ENCODE measurements at places on chromosomes 6 and 20.

DNA sequence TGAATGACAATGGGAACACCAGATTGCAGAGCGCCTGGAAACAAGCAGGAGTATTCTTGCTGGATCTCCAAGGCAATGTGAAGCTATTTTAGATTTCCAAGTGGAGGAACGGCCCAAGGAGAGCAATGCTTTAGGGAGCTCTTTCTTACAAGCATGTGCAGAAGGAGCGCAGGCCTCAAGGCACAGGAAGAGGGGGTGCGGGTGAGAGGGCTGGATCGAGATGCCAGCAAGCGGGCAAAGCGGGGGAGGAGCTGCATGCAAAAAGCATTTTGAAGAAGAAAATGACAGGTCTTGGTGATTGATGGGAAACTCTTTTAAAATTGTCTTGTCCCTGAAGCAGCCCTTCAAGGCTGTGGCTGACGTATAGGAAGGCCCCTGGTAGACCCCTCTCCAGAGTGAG is 171.9 kb downstream of the QRSL1 start:
- DNase-seq: no peak

GRCh38 chr6:127516662-127517273 is 2.4 kb downstream of the MTCL3 start:
- DNase-seq: peak; percentile 25

- no peak for DNase-seq
Observed at GRCh38 chr6:134911547-134911946, 38.4 kb downstream of the ALDH8A1 start.

DNA sequence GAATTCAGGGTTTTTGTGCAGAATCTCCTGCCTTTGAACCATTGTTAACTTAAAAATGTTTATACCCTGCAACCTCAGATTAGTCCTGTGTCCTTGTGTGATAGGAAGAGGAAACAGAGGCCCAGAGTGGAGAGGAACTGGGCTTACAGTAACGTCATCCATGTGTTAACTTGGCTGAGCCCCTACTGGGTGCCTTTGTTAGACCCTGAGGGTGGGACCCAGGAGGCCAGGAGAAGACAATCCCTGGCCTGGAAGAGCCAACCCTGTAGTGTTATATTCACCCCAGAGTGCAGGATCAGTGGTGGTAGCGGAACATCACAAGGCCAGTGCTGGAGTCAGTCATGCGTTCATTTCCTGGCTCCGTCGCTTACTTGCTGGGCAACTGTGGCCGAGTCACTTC is 10.6 kb downstream of the MYLK2 start:
- no peak for DNase-seq

- no peak for DNase-seq
Observed at GRCh38 chr6:92756912-92757311, 662.4 kb downstream of the EPHA7 start.

DNA sequence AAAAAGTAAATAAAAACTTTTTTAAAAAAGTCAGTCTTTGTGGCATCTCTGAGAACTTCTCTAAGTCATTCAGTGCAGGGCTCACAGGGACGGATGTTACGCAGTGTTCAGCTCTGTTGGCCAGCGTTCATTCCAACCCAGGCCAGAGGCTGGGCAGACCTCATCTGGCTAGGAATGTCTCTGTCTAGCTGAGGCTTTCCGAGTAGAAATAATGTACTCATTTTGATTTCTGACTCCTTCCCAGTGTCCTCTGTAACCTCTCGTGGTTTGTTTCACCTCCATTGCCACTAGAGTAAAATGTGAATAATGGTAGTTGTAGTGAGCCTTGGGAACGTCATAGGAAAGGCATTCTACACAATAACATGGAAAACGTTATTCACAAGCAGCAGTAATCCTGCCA is 135.1 kb downstream of the TMEM242 start:
- no peak for DNase-seq

GRCh38 chr6:119256392-119256791 is 93.2 kb downstream of the MAN1A1 start:
- no peak for DNase-seq

GRCh38 chr6:107045826-107046675 is 18.1 kb downstream of the MTRES1 start:
- no peak for DNase-seq

DNA sequence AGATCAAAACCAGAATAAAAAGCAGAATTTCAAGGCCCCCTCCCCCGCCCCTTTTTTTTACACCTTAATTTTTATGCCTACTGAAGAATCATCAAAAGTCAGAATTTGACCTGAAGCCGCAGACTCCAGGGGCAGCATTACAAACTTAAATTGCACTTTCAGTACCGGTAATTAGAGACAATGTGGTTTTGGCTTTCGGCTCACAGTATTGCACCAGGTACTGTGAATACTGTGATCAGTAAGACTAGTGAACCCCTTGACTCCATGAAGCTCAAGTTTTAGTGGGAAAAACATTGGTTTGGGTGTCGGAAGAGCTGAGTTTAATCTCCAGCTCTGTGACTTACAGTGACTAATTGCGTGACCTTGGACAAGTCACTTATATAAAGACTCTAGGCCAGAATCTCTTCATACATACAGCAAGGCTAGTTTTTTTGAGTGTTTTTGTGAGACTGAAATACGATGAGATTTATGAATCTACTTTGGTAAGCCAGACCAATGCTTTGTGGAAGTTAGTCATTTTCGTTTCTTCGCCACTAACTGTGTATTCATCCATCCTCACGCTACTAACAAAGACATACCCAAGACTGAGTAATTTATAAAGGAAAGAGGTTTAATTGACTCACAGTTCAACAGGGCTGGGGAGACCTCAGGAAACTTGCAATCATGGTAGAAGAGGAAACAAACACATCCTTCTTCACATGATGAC is 114.7 kb downstream of the SASH1 start:
- no peak for DNase-seq

DNA sequence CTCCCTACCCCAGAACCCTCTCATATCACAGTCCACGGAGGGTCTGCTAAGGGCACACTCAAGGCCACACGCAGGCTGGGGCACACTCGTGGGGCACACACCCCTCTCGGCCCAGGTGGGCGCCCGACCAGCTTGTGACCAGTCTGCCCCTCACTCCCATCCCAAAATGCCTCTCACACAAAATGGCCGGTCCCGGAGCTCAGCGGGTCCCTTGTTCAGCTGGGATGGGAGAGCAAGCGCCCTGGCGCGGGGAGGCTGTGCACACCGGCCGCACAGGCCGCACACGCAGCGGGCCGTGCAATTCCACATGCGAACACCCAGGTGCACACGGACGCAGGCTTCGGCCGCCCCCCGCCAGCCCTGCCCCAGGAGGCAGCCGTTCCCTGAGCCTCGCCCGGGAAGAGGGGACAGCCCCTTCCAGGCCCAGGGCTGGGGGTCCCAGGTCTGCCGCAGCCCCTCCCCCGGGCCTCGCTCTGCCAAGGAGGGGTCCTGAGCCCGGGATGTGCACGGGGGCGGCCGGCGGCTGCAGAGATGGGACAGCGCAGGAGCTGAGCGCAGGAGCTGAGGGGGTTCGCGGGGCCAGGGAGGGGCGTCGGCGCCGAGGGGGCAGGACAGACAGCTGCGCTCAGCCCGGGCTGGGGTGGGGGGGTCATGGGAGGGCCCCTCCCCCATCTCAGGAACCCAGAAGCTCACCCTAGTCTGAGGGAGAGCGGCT is 1.3 kb downstream of the KCNQ2 start:
- DNase-seq: no peak

DNA sequence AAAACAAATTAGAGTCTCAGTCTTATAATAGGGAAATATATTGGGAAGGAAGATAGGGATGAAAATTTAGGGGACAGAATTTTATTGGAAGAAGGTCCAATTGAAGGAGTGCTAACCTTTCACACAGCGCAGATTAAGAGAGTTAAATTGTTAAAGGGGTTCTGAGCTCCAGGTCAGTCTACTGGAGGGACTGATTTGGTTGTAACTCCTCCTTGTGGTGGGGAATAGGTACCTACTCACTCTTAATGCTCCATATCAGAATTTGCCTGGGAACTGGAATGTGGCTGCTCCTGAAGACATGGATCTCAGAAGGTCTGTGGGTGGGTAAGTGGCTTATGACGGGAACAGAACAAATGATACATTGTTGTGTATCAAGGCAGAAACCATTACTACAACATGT is 143.5 kb downstream of the FLRT3 start:
- DNase-seq: no peak

GRCh38 chr6:137496909-137497720 is 2.9 kb upstream of the OLIG3 start:
- no peak for DNase-seq
